ENCODE measurements at places on chromosomes 11 and 22. TPM values are rescaled to one million over a fixed set of nuclear protein-coding genes. Genes with fewer than 3 reads are reported as not detected.

GRCh38 chr11:68115285-68115684 is 5.9 kb downstream of the CHKA start:
- no peak for DNase-seq

- DNase-seq = no peak
Observed at GRCh38 chr11:115084231-115084630, 405.9 kb downstream of the NXPE2 start.

DNA sequence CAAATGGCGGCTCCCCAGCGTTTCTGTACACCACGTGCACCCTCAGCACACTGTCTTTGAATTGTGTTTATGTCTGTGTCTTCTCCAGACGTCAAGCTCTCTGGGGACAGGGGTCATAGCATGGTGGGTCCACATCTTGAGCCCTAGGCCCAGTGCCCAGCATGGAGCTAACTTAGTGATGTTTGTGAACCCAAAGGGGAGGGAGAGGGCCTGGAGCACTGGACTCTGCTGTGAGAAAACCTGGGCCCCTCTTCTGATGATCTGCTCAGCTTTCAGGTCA is 4.3 kb downstream of the MRGPRG start:
- DNase-seq = no peak

GRCh38 chr11:10096987-10097386 is 197.0 kb downstream of the SBF2 start:
- DNase-seq = no peak

- DNase-seq = no peak
Observed at GRCh38 chr22:36411589-36412258, 24.0 kb upstream of the MYH9 start.

- DNase-seq = no peak
Observed at GRCh38 chr11:79309407-79309806, 131.4 kb downstream of the TENM4 start.

DNA sequence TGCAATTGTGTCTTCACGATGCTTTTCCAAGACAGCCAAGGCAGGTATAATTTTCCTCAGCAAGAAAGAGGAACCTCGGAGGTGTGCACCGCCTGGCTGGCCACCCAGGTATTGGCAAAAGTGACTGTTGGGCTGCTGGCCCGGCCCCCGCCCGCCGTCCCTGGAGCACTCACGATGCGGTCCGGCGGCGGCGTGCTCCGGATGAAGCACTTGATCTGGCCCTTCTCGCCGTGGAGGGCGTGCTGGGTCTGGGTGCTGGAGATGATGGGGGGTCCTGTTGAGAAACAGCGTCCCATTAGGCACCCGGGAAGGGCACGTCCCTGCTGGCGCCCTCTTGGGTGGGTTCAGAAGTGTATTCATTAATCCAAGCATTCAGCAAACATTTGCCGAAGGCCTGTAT is 84.8 kb downstream of the ST3GAL4 start:
- DNase-seq = no peak

- DNase-seq = no peak
Observed at GRCh38 chr11:121437686-121438078, 14.4 kb upstream of the SORL1 start.

GRCh38 chr11:104979839-104980238 is 11.5 kb upstream of the CASP4 start:
- no peak for DNase-seq

SLCO2B1 gene
- total RNA-seq = 1.7 TPM

AIFM3 gene
- 1.5 TPM for total RNA-seq

ALX4 gene
- total RNA-seq = not detected

ROBO4 gene
- 6.3 TPM for total RNA-seq

OR52I2 gene
- total RNA-seq = not detected

Data from kidney epithelial cell (primary cell).